Large intestine (tissue), 12 donors: ENCODE measurements at places on chromosomes 1 and 21. TPM values are rescaled to one million over a fixed set of nuclear protein-coding genes. Genes with fewer than 3 reads are reported as not detected.
A peak's percentile ranks its signal among the peaks of the same experiment; 100 is the strongest.

The MED8 gene
- polyA plus RNA-seq: 36.5 TPM

The RNF223 gene
- polyA plus RNA-seq: 0.06 TPM

DNA sequence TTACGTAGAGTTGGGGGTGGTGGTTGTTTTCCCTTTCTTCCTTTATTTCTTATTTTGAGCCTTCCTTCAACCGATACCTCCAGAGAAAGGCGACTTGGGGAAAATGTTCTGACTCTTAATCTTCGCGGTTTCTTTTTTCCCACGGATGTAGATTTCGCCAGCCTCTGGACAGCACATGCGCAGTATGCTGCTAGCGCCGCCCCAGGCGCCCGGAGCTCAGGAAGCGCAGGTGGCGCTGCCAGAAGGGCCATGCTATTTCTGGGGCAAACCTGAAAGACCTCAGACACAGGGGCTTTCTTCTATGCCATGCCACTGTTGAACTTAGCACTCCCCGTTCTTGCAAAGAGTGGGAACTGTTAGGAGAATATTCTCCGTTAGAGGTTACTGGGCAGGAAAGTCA lies 392.1 kb downstream of the KIF26B start:
- H3K27ac ChIP-seq: no peak overlapping the region
- H3K4me1 ChIP-seq: no peaks in the 10 kb centered on the region
- no peak overlapping the region for H3K4me3 ChIP-seq
- no peak for DNase-seq
- H3K27me3 ChIP-seq: no peaks in the 10 kb centered on the region
- H3K36me3 ChIP-seq: no peaks in the 10 kb centered on the region

DNA sequence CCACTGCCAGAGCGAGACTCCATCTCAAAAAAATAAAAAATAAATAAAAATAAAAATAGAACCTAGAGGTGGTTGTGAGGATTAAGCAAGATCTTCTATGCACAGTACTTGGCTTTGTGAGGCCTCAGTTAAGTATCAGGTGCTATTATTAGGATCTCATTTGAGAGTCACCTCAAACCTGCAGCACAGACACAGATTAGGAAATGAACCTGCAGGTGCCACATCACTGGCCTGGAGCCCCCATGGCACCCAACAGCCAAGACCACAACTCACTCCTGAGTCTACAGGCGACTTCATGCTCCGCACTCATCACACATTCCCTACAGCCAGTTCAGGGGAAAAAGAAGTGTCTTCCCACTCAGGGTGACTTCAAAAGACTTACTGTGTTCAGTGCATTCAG lies 176.8 kb downstream of the SLC45A1 start:
- no peaks in the 10 kb centered on the region for H3K27me3 ChIP-seq
- H3K36me3 ChIP-seq: peaks cover 39% of the 10 kb centered on the region
- no peak overlapping the region for H3K27ac ChIP-seq
- no peak overlapping the region for H3K4me3 ChIP-seq
- H3K4me1 ChIP-seq: no peaks in the 10 kb centered on the region
- DNase-seq: no peak

DNA sequence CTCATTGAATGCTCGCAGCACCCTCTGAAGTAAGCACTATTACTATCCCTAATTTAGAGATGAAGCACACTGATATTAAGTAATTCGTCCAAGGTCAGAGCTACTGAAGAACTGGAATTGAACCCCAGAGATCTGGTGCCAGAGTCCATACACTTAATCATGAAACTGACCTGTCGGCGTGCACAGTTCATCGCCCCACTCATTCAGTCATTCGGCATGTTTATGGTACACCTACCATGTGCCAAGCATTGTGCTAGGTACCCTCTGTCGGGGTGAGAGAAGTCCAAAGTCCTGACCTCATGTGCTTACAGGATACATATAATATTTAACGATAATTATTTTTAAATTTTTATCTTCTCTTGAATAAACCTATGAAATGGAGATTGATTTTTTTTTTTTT lies 5.6 kb upstream of the CENPS start:
- H3K27me3 ChIP-seq: no peaks in the 10 kb centered on the region
- H3K27ac ChIP-seq: no peak overlapping the region
- peak; percentile 39 for DNase-seq
- no peak overlapping the region for H3K4me3 ChIP-seq
- peaks cover 19% of the 10 kb centered on the region for H3K36me3 ChIP-seq
- H3K4me1 ChIP-seq: no peaks in the 10 kb centered on the region

DNA sequence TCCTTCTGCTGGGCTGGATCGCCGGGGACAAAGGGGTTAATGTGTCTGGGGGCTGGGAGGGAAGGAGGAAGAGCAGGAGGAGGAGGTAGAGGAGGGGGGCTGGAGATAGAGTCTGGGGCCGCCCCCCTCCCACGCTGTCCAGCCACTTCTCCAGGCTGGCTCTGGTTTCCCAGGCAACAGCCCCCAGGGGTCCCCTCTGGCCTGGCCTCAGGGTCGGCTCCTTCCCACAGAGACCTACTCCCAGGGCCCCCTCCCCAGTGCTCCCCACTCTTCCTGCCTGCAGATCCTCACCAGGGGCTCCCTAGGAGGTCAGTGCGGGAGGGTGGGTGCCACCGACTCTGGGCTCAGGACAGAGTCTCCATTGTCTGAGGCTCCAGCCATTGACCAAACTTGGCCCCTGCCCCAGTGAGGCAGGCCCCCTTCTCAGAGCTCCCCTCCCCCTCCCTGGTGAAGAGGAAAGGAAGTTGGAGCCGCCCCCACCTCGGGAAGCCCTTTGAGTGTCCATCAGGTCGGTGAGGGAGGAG lies 34.1 kb downstream of the ARHGEF10L start:
- no peaks in the 10 kb centered on the region for H3K36me3 ChIP-seq
- H3K27ac ChIP-seq: no peak overlapping the region
- no peak overlapping the region for H3K4me3 ChIP-seq
- H3K4me1 ChIP-seq: peaks cover 59% of the 10 kb centered on the region

DNA sequence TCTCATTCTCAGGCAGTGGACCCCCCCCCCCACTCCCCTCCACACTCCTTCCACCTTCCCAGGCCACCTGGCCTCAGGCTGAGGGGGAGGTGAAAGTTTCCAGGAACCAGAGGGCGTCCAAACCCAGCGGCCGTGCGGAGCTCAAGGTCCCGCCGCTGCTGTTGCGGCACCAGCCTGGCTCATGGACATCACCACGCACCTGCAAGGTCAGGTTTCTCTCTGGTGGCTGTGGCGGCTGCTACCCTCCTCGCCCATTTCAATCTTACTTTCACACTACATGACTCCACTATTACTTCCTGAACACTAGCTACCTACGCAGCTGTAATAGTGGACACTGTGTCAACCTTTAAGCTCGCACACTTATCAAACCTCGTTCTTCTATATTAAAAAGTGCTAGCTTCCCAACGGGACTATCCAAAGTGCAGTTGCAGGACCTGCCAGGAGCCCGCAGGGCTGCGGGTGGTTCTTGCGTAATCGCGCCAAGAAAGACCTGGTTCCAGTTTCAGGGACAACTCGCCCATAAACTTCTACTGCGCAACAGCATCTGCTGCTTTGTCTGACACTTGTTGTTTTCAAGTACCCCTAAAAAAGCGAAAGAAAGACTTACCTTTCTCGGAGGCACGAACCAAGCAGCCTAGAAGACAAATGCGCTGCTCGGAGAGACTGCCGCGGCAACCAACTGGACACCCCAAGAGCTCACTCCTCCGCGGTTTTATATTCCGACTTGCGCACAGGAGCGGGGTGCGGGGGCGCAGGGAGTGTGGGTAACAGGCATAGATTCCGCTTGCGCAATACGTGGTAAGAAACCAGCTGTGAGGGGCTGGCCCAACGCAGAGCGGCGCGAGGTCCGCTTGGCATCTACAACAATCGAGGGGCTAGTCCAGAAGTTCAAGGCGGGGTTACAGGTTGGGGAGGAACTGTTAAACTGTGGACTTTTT lies at the start of gene DIRAS3:
Gene DIRAS3 (minus strand): TSS at position 687 of the 938 bp plus-strand sequence. CDS start 3,330 bp downstream, outside the sequence.
- no peaks in the 10 kb centered on the region for H3K4me1 ChIP-seq
- H3K36me3 ChIP-seq: no peaks in the 10 kb centered on the region
- peaks cover 22% of the 10 kb centered on the region for H3K27me3 ChIP-seq
- peak; percentile 36 for DNase-seq
- peak within 1 kb of the TSS; percentile 27 for H3K4me3 ChIP-seq

DNA sequence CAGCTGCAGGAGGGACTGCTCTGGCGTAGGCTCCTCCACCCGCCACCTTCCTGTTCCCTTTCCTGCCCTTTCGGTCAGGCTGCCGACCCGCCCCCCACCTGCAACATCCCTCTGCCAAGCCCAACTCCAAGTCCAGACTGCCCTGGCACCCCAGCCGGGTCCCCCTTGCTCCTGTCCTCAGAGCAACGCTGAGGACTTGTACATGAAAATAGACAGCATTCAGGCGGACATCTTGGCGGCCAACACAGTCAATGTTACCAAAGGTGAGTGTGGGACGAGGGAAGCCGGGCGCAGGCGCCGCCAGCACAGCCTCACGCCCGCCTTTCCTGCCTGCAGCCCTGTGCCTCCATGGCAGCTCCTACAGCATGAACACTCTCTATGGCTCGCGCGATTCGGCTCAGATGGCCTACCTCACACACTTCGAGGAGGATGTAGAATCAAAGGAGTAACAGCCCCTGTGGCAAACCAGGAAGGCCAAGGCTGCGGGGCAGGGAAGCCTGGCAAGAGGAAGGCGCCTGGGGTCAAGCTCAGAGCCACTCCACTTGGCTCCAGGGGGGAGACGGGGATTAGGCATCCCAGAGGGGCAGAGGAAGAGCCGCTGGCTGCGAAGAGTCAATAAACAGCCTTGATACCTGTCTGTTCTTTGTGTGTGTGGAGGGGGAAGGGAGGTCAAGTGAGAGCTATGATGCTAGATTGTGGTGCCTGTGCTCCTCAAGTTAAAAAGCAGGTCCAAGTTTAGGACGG lies 5.8 kb downstream of the RNU5D-1 start:
- no peaks in the 10 kb centered on the region for H3K36me3 ChIP-seq
- DNase-seq: no peak
- H3K27me3 ChIP-seq: peaks cover 5% of the 10 kb centered on the region
- H3K4me1 ChIP-seq: no peaks in the 10 kb centered on the region
- H3K27ac ChIP-seq: no peak overlapping the region
